Iris pigment epithelial cell (primary cell): ENCODE measurements at places on chromosomes 1 and 21.

DNA sequence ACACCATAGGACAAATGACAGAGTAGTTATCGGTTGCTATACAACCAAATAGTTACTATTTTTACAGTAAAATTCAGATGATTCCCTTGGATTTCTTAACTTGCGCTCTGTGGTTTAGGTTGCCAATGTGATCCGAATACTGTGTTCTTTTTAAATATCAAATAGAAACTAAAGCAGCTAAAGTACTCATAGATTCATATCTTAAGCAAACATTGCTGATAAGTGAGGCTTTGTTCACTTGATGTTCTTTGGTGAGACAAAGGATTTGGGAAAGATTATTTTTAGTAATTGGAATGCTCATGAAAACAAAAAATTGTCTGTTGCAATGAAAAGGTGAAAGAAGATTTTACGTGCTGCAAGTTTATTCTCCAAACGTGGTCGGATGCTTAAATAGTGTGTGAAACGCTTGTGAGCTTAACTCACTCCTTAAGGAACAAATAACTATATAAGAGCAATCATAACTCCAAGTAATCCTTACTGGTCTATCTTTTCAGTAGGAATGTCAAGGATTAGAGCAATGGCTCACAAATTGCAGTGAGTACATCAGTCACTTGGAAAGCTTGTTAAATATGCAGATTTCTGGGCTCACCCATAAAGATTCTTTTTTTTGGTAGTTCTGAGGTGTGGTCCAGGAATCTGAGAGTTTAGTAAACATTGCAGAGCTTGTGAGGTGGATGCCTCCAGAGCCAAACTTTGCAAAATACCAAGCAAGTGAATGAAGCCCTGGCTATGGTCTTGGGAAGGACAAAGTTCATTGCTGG is 31.8 kb upstream of the PDC start:
- peak; percentile 70 for DNase-seq

DNA sequence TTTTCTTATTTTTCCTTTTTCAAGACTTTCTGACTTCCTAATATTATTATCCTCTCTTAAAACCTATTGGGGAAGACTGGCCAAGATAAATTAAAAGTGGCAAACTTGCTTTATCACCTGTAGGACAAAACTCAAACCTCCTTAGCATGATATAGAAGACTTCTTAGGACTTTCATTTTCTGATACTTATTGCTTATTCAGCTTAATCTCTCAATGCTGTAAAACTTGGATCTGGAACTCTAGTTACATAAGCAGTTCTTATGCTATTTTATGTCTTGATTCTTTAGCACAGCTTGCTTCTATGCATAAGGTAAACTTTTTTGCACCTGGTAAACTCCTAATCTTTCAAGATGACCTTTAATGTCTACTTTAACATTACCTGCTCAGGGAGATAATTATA is 382.3 kb upstream of the LRRC7 start:
- DNase-seq: no peak

DNA sequence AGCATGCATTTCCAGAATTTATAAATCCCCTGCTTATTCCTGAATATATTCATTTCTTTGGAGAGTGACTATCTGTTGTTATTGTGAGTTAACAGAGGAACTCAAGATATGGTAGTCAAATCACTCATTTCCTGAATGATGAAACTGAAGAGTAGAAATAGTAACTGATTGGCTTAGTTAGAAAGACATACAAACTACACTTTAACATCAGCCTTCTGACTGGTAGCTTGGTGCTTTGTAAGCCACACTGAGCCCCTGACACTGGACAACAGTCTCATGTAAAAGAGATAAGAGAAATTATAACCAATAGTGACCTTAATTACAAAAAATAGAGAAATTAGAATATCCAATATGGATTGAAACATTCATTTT is 4.8 kb downstream of the GBP7 start:
- no peak for DNase-seq

DNA sequence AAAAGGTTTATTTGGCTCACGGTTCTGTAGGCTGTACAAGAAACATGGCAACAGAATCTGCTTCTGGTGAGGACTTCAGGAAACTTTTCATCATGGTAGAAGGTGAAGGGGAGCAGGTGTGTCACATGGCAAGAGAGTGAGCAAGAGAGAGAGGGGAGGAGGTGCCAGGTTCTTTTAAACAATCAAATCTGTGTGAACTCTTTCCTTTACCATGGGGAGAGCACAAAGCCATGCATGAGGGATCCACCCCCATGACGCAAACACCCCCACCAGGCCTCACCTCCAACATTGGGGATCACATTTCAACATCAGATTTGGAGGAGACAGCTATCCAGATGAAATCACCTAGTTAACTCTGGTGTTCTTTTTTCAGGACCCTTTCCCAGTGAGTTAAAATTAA is 103.6 kb downstream of the GALNT2 start:
- no peak for DNase-seq

GRCh38 chr21:32554832-32555638 is 30.3 kb downstream of the TCP10L start:
- no peak for DNase-seq

DNA sequence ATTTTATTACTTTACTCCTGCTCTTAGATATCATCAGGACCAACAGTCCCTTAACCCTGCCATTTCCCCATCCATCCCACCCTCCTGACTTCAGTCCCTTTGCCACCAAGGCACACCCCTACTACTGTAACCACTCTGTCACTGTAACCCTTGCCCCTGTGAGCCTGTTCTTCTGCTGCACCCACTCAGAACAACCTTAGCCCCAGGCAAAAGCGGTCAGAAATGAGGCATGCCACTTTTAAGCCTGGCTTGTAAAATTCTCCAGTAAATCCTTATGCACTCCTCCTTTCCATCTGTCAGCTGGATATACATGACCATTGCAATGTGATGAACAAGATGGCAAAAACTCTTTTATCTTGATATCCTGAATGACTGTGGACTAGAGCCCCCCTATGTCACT is 555.0 kb upstream of the PLXNA2 start:
- no peak for DNase-seq

GRCh38 chr1:59272507-59272906 is 24.4 kb upstream of the FGGY start:
- DNase-seq: peak; percentile 84

DNA sequence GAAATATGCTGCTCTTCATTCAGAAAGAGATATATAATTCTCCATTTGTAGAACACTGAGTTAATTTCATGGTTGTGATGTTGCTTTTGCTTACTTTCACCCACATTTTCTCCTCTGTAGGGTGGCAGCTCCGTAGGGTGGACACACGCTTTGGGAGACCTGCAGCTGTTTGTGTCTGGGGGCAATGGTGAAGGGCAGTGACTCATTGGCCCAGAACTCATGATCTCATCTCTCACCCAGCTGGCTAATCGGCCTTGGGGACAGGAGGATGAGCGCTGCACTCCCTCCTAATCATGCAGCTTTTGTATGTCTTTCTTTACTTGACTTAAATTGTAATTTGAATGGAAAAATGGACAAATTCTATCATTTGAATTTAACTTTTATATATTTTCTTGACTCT is 9.6 kb downstream of the DISC1 start:
- DNase-seq: peak; percentile 81

DNA sequence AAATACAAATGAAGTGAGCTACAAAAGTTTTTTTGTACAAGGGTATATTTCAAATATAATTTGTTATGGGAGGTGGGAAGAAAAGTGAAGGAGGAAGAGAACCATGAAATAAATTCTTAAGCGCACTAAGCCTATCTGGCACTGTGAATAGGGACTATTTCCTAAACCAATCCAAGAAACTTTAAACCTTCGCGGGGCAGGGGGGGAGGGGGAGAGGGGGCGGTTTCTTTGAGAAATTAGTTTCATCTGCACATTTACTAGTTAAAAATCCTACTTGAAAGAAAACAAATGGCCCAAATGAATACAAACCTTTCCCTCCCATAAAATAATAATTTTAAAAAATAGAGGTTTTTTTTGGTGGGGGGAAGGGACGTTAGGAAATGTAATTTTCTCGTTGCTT is 364 bp downstream of the GOLPH3L start:
- DNase-seq: peak; percentile 5

GRCh38 chr1:52751589-52752483 is 25.6 kb downstream of the ZYG11B start:
- peak; percentile 68 for DNase-seq
